ENCODE measurements at places on chromosomes 13 and 19.

DNA sequence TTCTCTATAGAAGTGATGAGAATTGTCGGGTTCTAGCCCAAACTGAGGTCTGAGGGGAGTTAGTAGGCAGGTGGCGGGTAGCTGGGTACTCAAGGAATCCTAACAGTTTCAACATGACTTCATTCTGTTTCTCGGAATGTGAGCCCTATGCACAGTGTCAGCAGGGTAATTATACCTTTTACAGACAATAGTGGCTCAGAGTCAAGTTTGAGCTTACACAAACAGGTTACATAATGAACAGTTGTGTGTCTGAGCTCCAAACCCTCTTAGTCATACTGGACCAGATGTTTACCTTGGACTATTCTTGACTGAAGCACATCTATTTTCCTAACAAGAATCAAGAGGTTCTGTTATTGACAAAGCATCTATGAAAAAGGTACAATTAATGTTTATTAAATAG is 1066.7 kb upstream of the PCDH20 start:
- no peak for DNase-seq
- no peaks in the 10 kb centered on the region for H3K27me3 ChIP-seq
- no peak overlapping the region for H3K27ac ChIP-seq
- H3K4me1 ChIP-seq = no peaks in the 10 kb centered on the region
- no peak overlapping the region for H3K4me3 ChIP-seq

GRCh38 chr19:54317108-54317964 is 4.4 kb upstream of the LILRA5 start:
- H3K4me1 ChIP-seq = no peaks in the 10 kb centered on the region
- H3K27me3 ChIP-seq = no peaks in the 10 kb centered on the region
- DNase-seq = no peak
- no peak overlapping the region for H3K4me3 ChIP-seq
- H3K27ac ChIP-seq = no peak overlapping the region

GRCh38 chr19:5674714-5675113 is 5.6 kb downstream of the MICOS13 start:
- no peak for DNase-seq
- peaks cover 9% of the 10 kb centered on the region for H3K4me1 ChIP-seq
- no peak overlapping the region for H3K27ac ChIP-seq
- H3K36me3 ChIP-seq = peaks cover under 1% of the 10 kb centered on the region
- no peak overlapping the region for H3K4me3 ChIP-seq
- H3K27me3 ChIP-seq = no peaks in the 10 kb centered on the region

GRCh38 chr13:74206061-74206561 is 71.9 kb upstream of the KLF12 start:
- DNase-seq = no peak
- no peaks in the 10 kb centered on the region for H3K4me1 ChIP-seq
- H3K27ac ChIP-seq = no peak overlapping the region
- no peak overlapping the region for H3K4me3 ChIP-seq

GRCh38 chr13:81568824-81569223 is 1227.9 kb upstream of the SPRY2 start:
- no peak overlapping the region for H3K27ac ChIP-seq
- H3K4me1 ChIP-seq = no peaks in the 10 kb centered on the region
- no peak overlapping the region for H3K4me3 ChIP-seq
- no peaks in the 10 kb centered on the region for H3K36me3 ChIP-seq
- DNase-seq = no peak
- no peaks in the 10 kb centered on the region for H3K27me3 ChIP-seq

GRCh38 chr13:99796175-99796819 is 175.3 kb downstream of the ZIC5 start:
- H3K36me3 ChIP-seq = no peaks in the 10 kb centered on the region
- H3K27ac ChIP-seq = no peak overlapping the region
- H3K27me3 ChIP-seq = no peaks in the 10 kb centered on the region
- H3K4me1 ChIP-seq = no peaks in the 10 kb centered on the region
- no peak overlapping the region for H3K4me3 ChIP-seq
- no peak for DNase-seq

- peaks cover 17% of the 10 kb centered on the region for H3K4me1 ChIP-seq
- DNase-seq = no peak
- no peaks in the 10 kb centered on the region for H3K27me3 ChIP-seq
These were observed 61.5 kb downstream of the GJA3 start for GRCh38 chr13:20099319-20099718.

DNA sequence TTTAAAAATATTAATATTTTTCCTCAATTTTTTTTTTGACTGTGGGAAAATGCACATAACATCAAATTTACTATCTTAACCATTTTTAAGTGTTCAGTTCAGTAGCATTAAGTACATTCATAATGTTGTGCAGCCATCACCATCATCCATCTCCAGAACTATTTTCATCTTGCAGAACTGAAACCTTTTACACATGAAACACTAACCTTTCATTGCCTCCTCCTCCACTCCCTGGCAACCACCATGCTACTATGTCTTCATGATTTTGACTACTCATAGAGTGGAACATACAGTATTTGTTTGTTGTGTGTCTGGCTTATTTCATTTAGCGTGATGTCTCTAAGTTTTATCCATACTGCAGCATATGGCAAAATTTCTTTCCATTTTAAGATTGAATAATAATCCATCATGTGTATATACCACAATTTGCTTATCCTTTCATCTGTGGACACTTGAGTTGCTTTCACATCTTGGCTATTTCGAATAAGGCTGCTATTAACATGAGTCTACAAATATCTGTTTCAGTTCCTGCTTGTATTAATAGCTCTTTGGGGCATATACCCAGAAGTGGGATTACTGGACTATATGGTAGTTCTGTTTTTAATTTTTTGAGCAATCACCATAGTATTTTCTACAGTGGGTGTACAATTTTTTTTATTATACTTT is 376.4 kb downstream of the MTUS2 start:
- no peaks in the 10 kb centered on the region for H3K36me3 ChIP-seq
- no peaks in the 10 kb centered on the region for H3K27me3 ChIP-seq
- H3K4me1 ChIP-seq = no peaks in the 10 kb centered on the region
- no peak for DNase-seq

GRCh38 chr19:41328157-41328841 is 18.3 kb downstream of the CCDC97 start:
- DNase-seq = no peak
- peaks cover 58% of the 10 kb centered on the region for H3K4me1 ChIP-seq
- no peaks in the 10 kb centered on the region for H3K27me3 ChIP-seq

DNA sequence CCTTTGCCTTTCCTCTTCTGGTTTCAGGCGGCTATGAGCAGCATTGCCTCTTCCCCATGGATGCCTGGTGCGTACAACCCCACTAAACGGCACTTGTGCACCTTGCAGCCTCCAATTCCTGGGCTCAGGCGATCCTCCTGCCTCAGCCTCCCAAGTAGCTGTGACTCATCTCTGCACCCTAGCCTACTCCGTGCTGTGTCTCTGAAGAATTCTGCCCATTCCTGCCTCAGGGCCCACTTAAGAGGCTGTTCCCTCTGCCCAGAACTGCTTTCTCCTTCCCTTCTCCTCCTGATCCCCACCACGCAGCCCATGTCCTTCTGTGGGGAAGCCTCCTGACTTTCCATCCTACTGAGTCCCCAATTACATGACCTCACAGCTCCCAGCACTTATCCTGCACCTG is 142.2 kb upstream of the ZNF507 start:
- H3K4me3 ChIP-seq = no peak overlapping the region
- no peaks in the 10 kb centered on the region for H3K36me3 ChIP-seq
- DNase-seq = no peak
- no peaks in the 10 kb centered on the region for H3K4me1 ChIP-seq
- H3K27ac ChIP-seq = no peak overlapping the region
- no peaks in the 10 kb centered on the region for H3K27me3 ChIP-seq

DNA sequence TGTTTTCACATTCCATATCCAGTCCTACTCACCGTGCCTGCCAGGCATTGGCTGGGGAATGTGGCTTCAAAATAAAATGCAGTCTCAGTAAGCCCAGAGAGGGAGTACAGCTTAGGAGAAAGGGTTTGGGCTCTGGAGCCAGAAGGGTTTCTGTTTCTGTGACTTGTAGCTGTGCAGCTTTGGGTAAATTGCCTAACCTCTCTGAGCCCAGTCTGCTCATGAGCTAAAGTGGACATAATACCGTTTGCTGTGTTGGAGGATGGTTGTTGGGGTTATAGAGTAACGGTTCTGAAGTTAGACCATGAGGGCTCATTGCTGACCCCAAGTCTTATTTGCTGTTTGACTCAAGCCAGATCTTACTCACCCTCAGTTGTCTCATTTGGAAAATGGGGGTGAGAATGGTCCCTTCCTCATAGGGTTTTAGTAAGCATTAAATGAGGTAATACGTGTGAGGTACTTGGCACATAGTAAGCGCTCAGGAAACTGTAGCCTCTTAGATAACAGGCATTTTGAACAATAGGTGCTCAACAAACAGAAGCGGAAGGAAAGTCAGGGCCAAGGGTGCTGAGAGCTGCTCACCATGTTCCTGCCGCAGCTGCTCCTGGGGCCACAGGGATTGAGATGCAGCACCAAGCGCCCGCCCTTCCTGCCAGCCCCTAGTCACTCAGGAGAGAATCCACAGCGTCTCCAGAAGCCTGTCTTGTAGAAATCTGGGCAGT is 45.5 kb downstream of the C13orf42 start:
- no peak overlapping the region for H3K4me3 ChIP-seq
- H3K36me3 ChIP-seq = no peaks in the 10 kb centered on the region
- no peak overlapping the region for H3K27ac ChIP-seq
- no peak for DNase-seq
- peaks cover 15% of the 10 kb centered on the region for H3K4me1 ChIP-seq
- no peaks in the 10 kb centered on the region for H3K27me3 ChIP-seq

DNA sequence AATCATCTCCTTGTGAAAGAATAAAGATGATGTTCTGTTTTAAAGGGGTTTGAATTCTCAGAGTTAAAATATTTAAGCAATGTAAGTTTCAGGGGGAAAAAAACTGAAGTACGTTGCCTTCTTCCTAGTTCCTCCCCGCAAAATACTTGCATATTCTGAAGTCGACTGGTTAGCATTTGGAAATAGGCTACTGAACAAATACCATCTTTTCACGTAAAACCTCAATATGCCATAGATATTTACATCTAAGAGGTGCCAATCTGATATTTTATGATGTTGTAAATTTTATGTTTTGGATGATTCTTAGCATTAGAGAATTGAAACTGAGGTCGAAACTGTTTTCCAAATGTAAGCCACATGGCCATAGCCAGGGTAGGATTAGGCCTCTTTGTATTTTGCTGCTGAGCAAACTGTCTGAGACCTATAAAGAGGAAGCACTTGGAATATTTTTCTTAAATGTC is 138.3 kb downstream of the FLT1 start:
- no peak overlapping the region for H3K27ac ChIP-seq
- H3K4me1 ChIP-seq = no peaks in the 10 kb centered on the region
- H3K4me3 ChIP-seq = no peak overlapping the region

GRCh38 chr19:23070353-23071146 is 46.3 kb upstream of the ZNF730 start:
- no peaks in the 10 kb centered on the region for H3K4me1 ChIP-seq
- H3K27me3 ChIP-seq = no peaks in the 10 kb centered on the region
- DNase-seq = no peak
- H3K27ac ChIP-seq = no peak overlapping the region

GRCh38 chr13:23673867-23674605 is 103.8 kb downstream of the TNFRSF19 start:
- H3K4me3 ChIP-seq = no peak overlapping the region
- no peaks in the 10 kb centered on the region for H3K4me1 ChIP-seq
- no peaks in the 10 kb centered on the region for H3K36me3 ChIP-seq
- H3K27ac ChIP-seq = peak overlapping the region; percentile 61
- no peak for DNase-seq

DNA sequence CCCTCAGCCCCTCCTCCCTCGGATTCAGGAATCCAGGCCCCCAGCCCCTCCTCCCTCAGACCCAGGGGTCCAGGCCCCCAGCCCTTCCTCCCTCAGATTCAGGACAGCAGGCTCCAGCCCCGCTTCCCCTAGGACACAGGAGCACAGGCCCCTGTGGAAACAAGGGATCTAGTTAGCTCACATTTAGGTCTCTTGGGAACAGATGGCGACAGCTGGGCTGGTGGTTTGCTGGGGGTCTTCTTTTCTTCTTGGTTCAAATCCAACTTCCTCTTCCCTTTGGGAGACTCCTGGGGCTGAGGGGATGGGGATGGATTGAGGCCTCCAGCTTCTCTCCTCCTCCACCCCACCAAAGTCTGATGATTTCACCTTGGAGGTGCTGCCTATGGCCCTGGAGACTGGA is 19.6 kb downstream of the ZNF575 start:
- H3K4me3 ChIP-seq = no peak overlapping the region
- no peak for DNase-seq
- no peaks in the 10 kb centered on the region for H3K27me3 ChIP-seq
- H3K4me1 ChIP-seq = no peaks in the 10 kb centered on the region

GRCh38 chr19:49182848-49183375 is 25.3 kb downstream of the TRPM4 start:
- H3K27ac ChIP-seq = no peak overlapping the region
- no peak overlapping the region for H3K4me3 ChIP-seq
- no peaks in the 10 kb centered on the region for H3K4me1 ChIP-seq
- no peak for DNase-seq
- no peaks in the 10 kb centered on the region for H3K27me3 ChIP-seq
- peaks cover 79% of the 10 kb centered on the region for H3K36me3 ChIP-seq

DNA sequence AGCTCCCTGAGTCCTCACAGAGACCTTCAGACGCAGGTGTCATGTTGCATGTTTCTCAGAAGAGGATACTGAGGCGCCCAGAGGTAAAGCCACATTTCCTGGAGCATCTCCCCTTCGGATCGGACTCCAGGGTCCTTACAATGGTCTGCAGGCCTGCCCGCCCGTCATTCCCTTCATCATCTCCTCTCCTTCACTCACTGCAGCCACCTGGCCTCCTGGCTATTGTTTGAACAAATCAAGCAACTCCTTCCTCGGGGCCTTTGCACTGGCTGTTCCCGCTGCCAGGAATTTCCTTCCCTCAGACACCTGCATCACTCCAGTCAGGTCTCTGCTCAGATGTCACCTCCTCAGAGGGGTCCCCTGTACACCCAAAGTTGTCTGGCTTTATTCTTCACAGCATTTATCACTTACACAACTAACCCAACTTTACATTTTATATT is 20.3 kb downstream of the CEACAM16 start:
- no peak overlapping the region for H3K27ac ChIP-seq
- H3K4me3 ChIP-seq = no peak overlapping the region
- H3K4me1 ChIP-seq = peaks cover 54% of the 10 kb centered on the region
- H3K27me3 ChIP-seq = no peaks in the 10 kb centered on the region
- H3K36me3 ChIP-seq = no peaks in the 10 kb centered on the region
